ENCODE measurements at places on chromosomes 2 and 18.

GRCh38 chr2:237092920-237093781 is 7.5 kb downstream of the COPS8 start:
- no peak for DNase-seq

GRCh38 chr2:227325839-227326195 is 766 bp downstream of the MFF start:
- no peak for DNase-seq

- DNase-seq = no peak
Measured at GRCh38 chr18:13603304-13604019, 122.9 kb downstream of the FAM210A start.

- no peak for DNase-seq
Measured at GRCh38 chr2:7530001-7530400, 612.8 kb downstream of the RNF144A start.

DNA sequence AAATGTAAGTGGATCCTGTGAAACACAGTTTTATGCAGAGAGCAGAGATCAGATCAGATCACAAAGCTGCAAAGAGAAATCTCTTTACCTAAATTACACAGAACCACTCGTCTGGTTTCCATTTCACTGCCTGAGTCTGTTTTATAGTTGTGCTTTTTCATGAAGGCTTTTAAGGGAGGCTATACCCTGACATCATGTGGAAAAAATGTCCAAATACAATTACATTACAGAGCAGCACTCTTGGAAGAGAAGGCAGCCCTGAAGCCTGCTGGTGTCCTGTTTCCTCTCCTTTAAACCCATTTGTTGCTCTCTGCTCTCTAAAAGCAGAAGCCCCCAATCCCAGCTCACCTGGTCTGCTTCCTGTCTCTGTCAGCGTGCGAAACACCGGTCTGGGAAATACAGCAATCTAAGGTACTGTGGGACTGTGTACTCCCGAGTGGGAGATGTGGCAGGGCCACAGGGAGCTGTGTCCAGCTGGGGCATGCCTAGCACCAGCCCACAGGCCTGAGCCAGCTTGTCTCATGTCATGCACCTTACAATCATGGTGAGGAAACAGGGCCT is 24.8 kb upstream of the ZFP36L2 start:
- DNase-seq = no peak

GRCh38 chr2:65417509-65418085 is 14.8 kb downstream of the SPRED2 start:
- DNase-seq = no peak

- DNase-seq = no peak
Measured at GRCh38 chr2:189016311-189016861, 42.2 kb downstream of the COL3A1 start.

DNA sequence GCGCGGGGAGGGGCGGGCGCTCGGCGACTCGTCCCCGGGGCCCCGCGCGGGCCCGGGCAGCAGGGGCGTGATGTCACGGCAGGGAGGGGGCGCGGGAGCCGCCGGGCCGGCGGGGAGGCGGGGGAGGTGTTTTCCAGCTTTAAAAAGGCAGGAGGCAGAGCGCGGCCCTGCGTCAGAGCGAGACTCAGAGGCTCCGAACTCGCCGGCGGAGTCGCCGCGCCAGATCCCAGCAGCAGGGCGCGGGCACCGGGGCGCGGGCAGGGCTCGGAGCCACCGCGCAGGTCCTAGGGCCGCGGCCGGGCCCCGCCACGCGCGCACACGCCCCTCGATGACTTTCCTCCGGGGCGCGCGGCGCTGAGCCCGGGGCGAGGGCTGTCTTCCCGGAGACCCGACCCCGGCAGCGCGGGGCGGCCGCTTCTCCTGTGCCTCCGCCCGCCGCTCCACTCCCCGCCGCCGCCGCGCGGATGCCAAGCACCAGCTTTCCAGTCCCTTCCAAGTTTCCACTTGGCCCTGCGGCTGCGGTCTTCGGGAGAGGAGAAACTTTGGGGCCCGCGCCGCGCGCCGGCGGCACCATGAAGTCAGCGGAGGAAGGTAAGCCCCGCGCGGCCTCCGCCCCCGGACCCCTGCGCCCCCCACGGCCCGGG is at the start of gene NFATC1:
TSS of gene NFATC1 (plus strand) at position 170 of the 644 bp plus-strand sequence. CDS start at position 465, 295 bp downstream.
- peak; percentile 63 for DNase-seq

- DNase-seq = no peak
Measured at GRCh38 chr2:104047516-104047915, 806.4 kb upstream of the POU3F3 start.

- DNase-seq = no peak
Measured at GRCh38 chr2:222257645-222258044, 41.2 kb downstream of the PAX3 start.

- no peak for DNase-seq
Measured at GRCh38 chr2:182715121-182715891, 751 bp upstream of the DNAJC10 start.

DNA sequence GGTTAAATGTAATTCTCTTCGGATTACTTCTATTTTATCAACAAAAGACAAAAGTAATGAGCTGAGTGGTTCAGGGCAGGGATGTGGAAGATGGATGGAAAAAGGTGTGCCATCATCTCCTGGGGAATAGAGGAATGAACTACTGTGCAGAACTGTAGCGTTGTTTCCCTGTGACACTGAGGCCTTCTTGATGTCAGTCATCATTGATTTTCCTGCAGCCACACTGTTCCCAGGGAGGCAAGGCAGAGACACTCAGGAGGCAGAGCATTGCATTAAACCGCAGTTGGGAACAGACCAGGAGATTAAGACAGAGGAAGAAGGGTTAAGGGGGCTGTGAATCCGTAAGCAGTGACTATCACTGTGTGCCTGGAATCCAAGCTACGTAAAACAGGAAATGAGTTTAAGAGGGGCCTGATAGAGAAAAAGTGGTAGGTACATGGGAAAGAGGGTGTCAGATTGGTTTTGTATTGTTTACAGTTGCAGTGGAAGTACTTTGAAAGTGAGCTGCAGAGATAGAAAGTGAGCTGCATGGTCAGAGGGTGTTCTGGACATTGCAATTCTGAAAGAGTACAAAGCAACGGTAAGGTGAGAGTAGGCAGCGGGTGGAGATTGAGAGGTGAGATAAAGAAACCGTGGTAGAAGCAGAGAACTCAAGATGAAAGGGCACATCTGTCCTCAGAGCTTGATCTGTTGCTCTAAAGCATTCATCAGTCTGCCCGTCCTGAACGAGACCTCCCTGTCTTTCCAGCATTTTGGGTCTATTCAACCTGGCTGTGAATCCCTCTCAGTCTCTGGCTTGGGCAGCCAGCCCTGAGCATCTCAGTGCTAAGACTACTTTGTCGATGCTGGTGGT is 793.4 kb upstream of the CELF4 start:
- DNase-seq = no peak

- DNase-seq = no peak
Measured at GRCh38 chr2:65979446-65979845, 455.5 kb upstream of the MEIS1 start.

- DNase-seq = no peak
Measured at GRCh38 chr18:56747032-56747658, 96.0 kb downstream of the WDR7 start.

DNA sequence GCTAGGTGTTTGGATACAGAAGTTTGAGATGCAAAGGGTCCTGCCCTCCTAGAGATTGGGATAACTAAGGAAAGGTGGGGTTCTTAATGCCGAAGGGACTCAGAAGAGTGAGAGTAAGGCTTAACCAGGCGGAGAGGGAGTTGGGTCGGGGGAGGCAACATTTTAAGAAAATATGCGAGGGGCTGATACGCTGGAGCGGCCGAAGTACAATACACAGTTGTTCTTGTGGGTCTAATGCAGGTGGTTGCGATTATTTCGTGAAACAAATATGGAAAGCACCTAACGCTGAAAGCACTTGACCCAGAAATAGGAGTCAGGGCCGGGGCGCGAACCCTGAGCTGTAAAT is 344 bp upstream of the MRPL33 start:
- no peak for DNase-seq

GRCh38 chr18:24876266-24876665 is 415.8 kb downstream of the HRH4 start:
- DNase-seq = no peak

DNA sequence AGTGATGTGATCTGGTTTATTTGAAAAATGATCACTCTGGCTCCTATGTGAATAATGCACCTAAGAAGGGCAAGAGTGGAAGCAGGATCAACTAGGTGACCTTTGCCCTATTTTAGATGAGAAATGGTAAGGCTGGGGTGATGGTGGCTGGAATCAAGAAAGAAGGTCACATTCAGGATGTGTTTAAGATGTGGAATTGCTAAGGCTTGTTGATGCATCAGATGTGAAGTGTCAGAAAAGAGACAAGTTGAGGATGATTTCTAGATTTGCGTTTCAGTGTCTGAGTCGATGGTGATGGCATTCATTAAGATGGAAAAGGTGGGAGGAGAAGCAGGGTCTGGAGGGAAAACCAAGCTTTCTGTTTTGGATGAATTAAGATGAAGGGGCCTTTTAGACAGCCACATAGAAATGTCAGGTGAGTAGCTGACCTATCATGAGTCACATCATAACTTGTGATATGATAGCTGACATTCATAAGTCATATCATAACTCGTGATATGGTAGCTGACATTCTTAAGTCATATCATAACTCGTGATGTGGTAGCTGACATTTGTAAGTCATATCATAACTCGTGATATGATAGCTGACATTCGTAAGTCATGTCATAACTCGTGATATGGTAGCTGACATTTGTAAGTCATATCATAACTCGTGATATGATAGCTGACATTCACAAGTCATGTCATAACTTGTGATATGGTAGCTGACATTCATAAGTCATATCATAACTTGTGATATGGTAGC is 101.2 kb upstream of the SEC11C start:
- no peak for DNase-seq

DNA sequence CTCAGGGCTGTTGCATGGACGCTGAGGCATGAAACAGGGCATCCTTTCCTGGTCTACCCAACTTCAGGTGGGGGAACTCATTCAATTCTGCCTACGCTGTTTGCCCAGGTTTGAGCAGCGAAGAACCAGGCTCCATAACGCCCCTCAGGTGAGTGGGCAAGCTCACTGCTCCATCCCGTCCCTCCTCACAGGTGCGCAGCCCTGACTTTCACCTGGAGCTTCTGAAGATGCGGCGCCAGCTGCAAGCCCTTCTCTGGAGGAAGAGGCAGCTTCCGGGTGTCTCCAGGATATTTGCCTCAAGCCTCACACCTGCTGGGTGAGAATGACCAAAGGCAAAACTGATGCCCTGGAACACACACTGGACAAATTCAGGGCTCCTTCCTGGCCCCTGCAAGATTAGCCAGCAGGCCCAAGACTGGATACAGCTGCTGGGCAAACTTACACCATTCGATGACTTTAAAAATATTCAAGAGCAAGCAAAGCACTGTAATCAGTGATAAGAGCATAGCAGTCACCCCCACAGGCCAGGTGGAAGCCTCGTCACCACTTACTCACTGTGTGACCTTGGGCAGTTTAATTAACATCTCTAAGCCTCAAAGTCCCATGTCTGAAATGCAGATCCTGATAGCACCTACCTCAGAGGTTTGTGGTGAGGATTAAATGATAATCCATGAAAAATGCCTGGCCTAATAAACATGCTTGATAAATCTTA is 97.7 kb downstream of the GYPC start:
- DNase-seq = no peak

DNA sequence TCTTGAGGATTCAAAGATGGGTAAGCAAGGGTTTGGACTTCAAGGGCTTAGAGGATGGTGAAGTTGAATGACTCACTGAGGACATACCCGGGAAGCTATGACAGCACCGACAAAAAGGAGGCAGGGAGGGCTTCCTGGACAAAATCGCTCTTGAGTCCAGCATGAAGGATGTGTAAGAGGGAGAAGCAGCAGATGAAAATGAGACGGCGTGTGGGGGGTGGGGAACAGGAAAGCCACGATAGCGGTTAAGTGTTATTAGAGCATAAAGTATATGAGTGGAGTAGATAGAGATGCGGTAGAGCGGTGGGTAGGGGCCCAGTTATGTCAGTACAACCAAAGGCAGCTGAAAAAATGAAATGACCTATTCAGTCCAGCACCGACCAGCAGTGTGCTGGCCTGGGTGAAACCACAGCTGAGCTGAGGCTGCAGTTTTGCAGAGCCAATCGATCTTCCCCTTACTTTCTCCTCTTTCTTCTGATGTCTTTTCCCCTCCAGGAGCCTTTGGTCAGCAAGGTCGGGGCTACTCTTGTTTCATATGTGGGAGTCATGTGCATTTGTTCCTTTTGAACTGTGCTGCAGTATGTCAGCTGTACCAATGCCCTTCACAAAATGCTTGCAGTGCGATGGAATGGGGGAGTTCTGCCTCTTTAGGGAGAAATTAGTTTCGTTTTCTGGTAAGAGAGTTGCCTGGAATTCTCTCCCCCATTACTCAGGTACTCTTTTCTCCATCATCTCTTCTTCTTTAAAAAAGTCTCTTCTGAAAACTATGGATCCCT is 2.0 kb upstream of the THUMPD2 start:
- DNase-seq = no peak

GRCh38 chr2:24722141-24722790 is 70.9 kb downstream of the PTRHD1 start:
- DNase-seq = no peak

DNA sequence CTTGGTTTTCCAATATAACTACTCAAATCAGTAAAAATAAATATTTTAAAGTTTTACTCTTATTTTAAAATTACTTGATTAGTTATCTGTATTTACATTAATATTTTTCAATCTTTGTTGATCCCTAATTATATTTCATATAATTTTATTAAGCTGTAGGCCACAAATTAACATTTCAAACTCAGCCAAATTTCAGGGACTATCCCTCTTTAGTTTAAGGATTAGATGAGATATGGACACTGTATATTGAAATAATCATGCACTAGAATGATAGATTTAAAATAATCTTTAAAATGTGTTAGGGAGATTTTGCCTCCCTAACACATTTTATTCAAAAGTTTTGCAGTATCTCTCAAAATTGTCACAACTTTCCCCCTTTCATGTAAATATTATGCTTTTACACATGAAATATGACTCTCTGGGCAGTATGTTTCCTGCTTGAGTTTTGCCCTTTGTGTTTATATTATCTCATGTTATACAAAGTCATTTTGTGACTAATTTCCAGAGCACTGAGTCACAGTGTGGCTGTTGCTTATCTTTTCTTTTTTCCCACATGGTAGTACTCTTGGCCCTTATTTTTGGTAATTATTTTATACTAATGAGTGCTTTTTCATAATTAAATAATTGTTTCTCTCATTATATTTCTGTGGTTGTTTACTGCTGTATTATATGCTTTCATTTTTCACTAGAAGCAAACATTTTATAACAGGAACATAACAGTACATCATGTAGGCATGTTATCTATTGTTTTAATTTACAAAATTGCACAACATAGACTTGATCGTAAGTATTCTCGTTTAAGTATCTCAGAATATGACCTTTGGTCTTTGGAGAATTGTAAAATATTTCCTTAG is 1.2 kb downstream of the TFPI start:
- no peak for DNase-seq
